ENCODE measurements at places on chromosomes 4 and X.

DNA sequence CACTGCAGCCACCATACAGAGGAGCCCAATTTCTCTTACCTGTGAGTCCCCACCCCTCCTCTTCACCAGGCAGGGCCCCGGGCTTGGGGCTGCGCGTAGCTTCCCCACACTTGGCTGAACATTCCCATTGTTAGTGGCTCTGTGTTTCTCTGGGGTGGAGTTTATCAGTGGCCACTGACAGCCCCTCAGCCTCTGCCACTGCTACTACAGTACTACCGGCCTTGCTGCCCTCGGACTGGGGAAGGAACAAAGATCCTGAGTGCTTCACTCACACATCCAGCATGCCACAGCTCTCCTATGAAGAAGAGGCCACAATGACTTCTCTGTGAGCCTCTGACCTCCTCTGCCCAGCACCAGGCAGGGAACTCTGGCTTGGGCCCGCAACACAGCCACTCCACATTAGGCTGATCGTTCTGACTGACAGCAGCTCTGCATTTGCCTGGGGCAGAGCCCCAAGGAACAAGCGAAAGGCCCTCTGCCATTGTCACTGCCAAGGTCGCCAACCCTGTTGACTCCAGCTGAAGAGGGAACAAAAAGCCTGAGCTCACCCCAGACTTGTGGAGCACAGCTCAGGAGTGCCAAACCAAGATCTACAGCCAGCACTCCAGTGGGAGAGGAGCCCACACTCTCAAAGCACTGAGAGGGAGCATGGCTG lies 24.0 kb downstream of the ABCB7 start:
- no peak overlapping the region for H3K27ac ChIP-seq
- H3K4me3 ChIP-seq: no peak overlapping the region
- peaks cover 16% of the 10 kb centered on the region for H3K36me3 ChIP-seq
- H3K4me1 ChIP-seq: peaks cover 39% of the 10 kb centered on the region

DNA sequence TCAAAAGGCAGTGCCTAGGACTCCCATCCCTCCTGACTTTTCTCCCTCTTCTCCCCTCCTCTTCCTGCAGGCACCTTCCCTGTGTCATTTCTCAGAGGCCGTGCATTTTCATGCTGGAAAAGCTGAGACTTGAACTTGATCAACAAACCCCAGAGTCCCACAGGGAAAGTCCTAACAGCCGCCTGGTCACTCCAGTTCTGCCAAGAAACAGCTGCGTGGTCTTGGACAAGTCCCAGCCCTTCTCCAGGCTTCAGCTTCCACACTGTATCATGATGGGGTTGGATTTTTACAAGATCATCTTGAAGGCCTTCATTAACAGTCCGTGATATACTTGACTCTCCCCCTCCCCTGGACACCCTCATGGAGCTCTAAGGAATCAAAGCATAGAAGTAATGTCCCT lies 366.0 kb downstream of the BCOR start:
- H3K4me3 ChIP-seq: no peak overlapping the region
- peaks cover 13% of the 10 kb centered on the region for H3K4me1 ChIP-seq
- no peak for DNase-seq
- H3K27ac ChIP-seq: no peak overlapping the region
- H3K27me3 ChIP-seq: peaks cover 52% of the 10 kb centered on the region
- H3K36me3 ChIP-seq: no peaks in the 10 kb centered on the region

GRCh38 chrX:103533511-103534216 lies 14.4 kb upstream of the RAB40A start:
- H3K27me3 ChIP-seq: peaks cover 44% of the 10 kb centered on the region
- peaks cover 3% of the 10 kb centered on the region for H3K4me1 ChIP-seq
- H3K27ac ChIP-seq: no peak overlapping the region
- no peaks in the 10 kb centered on the region for H3K36me3 ChIP-seq
- peak; percentile 82 for DNase-seq
- H3K4me3 ChIP-seq: peak overlapping the region; percentile 54

GRCh38 chrX:44494357-44494756 lies 48.3 kb downstream of the FUNDC1 start:
- H3K27me3 ChIP-seq: peaks cover 30% of the 10 kb centered on the region
- H3K4me3 ChIP-seq: no peak overlapping the region
- H3K4me1 ChIP-seq: peaks cover 8% of the 10 kb centered on the region

DNA sequence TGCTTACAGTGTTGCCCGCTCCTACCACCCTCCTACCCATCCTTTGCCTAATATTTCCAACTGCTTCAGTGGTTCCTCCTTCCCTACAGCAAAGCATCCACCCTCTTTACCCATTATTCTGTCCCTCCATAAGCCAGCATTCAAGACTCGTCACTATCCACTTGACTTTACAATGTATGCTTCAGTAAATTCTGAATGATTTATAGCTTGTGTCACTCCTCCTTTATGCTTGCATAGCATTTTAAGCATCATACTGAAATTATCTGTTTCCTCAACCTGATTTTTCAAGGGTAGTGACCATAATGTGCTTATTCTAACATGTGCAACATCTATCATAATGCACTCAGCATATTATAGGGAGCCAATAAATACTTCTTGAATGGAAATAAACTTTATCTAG lies 365.5 kb downstream of the RAB28 start:
- no peaks in the 10 kb centered on the region for H3K27me3 ChIP-seq
- no peak for DNase-seq
- H3K36me3 ChIP-seq: no peaks in the 10 kb centered on the region
- no peak overlapping the region for H3K4me3 ChIP-seq
